ENCODE measurements at places on chromosomes 5 and 9.

DNA sequence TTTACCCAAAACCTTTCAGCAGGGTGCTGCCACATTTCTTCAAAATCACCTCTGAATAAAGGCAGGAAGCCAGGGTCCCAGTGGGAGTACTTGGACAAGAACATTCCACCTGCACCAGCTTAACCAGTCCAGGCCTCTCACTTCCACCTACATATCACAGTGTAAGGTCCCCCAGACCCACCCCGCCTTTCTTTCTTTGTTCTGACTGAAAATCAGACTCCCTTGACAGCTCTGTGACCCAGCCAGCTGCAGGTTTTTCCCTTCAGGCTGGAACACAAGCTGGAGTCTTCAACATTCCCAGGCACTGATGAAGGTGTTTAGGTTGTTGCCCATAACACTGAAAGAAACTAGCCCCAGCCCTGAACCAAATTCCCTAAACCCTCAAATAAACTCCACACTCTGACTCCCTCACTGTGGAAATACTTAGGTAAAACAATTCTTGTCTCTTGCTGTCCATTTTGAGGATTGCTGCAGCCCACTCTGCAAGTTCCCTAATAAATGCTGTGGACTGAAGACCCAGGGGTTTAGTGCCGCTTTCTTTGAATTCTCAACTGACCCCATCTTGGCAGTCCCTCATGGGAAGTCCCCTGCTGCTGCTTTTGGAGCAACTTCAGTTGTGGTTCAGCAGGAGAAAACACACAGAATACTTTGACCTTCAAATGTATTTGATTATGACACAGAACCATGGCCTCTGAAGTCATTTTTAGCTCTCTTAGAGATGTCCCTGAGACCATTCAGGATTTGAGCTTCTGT, 24.8 kb downstream of the P4HA2 start:
- no peak for DNase-seq

DNA sequence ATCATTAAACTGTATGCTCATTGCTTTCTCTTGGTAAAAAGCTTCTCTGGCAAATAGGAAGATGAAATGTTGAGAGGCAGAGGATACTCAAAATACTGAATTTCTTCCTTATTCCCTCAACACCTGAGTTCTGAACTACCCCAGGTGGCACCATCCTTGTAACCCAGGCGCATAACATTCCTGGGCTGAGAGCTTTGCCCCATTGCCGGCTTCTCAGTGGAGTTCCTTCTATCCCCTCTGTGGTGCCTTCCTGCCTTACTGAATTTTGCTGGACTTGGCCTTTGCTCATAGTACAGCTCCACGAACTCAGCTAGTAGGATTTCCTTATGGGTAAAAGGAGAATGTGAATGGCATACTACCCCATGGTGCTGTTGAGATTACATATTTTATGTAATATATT, 54.7 kb downstream of the BASP1 start:
- DNase-seq = no peak

- no peak for DNase-seq
Measured at GRCh38 chr9:75912951-75913350, 22.5 kb downstream of the PCSK5 start.

DNA sequence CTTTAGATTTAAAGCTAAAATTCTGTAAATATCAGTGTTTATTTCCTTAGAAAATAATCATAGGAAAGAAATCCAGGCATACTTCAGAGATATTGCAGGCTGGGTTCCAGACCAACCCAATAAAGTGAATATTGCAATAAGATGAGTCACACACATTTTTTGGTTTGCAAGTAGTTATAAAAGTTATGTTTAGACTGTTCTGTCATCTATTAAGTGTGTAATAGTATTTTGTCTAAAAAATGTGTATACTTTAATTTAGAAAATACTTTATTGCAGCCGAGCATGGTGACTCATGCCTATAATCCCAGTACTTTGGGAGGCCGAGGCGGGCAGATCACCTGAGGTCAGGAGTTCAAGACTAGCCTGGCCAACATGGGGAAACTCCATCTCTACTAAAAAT, 6.9 kb upstream of the RIC1 start:
- DNase-seq = peak; percentile 90

Measured in M059J (cell line).